ENCODE measurements at places on chromosomes 4 and X.

GRCh38 chrX:14015294-14015693 is 14.4 kb downstream of the GEMIN8 start:
- no peak for DNase-seq

DNA sequence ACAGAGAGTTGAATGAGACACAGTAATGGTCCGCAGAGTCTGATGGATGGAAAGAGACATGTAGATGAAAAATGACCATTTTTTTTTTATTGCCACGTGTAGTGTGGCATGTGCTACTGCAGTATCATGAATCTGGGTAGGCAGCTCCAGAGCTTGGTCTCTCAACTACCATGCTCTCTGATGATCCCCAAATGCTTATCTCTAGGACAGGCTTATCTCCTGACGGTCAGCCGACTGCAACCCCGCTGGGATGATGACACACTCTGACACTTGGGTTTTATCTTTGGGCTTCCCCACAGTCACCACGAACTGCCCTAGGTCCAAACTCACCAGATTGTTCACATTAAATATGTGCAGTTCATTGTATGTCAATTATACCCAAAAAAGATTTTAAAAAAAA is 239.7 kb downstream of the QDPR start:
- no peak for DNase-seq

- no peak for DNase-seq
These were observed 191.3 kb downstream of the SMIM20 start for GRCh38 chr4:26105337-26105736.

DNA sequence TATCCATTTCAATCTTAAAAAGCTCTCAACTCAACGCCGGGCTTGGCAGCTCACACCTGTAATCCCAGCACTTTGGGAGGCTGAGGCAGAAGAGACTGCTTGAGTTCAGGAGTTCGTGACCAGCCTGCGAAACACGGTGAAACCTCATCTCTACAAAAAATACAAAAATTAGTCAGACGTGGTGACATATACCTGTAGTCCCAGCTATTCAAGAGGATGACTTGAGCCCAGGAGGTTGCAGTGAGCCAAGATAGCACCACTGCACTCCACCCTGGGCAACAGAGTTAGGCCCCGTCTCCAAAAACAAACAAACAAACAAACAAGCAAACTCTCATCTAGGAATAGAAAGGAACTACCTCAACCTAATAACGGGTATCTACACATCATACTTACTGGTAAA is 50.8 kb downstream of the PTPN13 start:
- DNase-seq: no peak

GRCh38 chr4:57689693-57690205 is 579.6 kb upstream of the IGFBP7 start:
- DNase-seq: no peak

- DNase-seq: no peak
These were observed 12.1 kb downstream of the CXCL8 start for GRCh38 chr4:73752424-73752823.

DNA sequence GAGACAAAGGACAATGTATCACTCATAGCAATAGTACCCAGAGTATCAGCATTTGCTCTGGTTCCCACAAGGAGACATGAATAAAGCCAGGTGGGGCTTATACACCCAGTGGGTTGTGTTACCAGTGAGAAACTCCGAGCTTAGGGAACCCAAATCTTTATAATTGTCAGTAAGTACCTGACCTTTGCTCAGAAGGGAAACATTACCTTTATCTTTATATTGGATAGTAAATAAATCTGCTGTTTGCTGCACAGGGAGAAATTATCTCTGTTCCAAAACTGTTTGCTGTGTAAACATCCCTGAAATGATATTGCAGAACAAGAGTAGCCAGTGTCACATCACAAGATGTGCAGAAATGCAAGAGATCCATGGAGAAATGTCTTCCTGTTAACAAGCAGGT is 12.1 kb upstream of the SLAIN2 start:
- no peak for DNase-seq

DNA sequence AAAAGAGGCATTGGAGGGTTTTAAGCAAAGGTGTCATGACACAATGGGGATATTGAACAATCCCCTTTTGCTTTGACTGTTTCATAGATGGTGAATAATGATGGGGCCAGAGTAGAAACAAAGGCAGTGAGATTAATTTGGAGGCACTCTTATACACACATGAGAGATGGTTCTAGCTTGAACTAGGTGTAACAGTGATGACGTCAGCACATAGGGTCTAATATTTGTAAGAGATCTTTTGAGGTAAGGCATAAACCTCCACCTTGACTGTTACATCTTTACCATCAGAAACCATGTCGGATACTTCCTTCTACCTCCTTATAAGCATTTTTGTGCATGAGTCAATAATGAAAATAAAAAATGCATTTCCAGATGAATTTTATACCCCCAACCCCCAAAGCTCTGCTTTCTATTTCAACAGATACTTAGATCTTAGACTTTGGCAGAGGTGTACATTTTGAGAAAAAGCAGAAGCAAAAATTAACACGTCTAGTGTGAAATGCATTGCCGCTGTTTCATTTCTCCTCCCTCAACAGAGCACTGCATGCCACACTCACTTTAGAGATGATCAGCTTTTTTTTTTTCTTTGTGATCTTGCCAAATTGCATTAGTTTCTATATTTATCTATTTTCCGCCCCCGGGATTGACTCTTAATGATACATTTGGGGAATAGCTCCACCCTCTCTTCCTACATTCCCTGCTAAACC is 87.2 kb downstream of the HS3ST1 start:
- no peak for DNase-seq

DNA sequence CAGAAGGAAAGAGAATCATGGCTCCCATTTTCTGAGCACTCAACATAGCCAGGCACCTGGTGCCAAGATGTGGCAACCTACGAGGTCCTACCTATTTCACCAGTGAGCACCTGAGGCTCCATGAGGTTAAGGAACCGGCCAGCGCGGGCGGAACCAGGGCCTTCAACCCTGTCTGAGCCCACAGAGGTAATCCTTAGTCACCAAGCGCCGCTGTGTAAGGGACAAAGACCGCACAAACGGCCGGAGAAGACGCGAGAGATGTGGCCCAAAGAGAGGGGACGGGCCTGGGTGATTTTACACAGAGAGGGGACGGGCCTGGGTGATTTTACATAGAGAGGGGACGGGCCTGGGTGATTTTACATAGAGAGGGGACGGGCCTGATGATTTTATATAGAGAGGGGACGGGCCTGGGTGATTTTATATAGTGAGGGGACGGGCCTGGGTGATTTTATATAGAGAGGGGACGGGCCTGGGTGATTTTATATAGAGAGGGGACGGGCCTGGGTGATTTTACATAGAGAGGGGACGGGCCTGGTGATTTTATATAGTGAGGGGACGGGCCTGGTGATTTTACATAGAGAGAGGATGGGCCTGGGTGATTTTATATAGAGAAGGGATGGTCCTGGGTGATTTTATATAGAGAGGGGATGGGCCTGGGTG is 114.2 kb downstream of the SMIM20 start:
- DNase-seq: no peak

DNA sequence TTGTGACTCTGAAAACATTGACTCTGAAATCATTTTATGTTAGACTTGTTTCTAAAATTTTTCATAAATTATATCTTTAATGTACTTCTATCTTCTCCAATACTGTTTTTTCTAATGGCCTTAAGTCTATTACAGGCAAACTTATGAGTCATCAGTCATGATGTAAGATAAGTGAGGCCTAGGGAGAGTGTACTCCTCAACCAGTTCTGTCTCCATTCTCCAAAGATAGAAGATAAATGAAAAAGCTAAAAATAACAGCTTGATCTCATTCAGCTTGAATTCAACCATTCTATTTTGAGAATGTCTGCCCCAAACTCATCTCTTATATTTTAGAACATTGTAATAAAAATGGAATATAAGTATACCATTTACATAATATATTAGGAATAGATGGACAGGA is 34.5 kb downstream of the STBD1 start:
- no peak for DNase-seq

DNA sequence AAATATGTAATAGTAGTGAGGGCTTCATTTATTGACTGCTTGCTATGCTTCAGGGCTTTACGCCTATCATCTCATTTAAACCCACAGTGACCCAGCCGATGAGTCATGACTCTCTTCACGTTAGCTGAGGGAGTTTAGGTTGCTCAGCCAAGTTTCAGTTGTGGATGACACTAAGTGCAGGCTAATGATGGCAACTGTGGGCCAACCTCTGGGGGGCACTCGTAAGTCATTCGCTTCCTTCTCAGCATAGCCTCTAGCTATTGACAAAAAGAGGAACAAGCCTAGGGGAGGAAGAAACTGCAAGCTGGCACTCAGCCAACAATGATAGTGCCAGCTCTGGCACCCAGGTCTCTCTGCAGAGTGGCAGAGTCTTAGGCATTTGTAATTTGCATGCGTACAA is 325.0 kb downstream of the ARHGAP10 start:
- peak; percentile 9 for DNase-seq

DNA sequence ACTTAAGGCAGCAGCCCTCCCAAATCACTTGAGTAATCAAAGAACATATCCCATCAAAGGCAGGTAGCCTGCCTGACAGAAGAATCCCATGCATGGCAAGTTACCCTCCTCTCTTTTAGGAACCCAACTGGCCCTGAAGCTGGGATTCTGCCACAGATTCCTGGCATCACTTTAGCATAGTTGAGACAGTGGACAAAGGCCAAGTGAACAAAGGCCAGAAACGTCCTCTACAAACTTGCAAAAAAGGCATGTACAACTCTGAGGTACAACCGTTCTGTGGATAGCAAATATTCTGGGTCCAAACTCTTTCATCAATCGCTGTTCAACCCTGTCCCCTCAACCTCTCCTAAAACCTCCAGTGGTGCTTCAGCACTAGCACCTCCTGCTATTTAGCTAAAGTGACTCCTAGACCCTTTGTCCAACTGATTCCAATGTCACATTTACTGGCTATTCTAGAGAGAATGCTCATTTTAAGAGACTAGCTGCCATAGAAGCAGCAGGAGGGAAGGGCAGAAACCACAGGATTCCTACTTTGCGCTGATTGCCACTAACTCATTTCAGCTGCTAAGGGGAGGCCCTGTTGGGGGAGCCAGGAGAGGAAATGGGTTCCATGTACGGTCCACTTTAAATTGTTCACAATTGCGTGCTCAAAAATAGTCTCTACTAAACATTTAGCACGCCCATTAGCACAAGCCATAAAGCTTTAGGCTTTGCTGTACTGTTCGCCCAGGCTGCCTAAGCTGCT is 105.9 kb downstream of the SHROOM4 start:
- DNase-seq: no peak

DNA sequence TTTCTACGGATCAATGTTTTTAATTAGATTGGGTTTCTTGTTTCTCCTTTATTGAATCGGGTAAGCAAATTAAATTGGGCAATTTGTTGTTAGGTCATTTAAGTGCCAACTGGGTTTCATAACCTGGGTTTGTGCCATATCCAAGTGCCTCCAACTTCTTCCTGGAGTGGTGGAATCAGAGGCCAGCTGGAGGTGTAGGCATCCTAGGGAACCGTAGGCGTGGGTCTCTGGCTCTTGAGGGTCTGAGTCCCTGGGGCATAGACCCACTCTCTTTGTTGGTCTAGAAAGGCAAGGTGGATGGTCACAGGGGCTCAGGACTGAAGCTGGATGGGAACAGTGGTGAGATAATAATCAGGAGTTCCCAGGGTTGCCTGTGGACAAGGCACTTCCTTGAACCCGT is 18.3 kb downstream of the CNGA2 start:
- DNase-seq: no peak

DNA sequence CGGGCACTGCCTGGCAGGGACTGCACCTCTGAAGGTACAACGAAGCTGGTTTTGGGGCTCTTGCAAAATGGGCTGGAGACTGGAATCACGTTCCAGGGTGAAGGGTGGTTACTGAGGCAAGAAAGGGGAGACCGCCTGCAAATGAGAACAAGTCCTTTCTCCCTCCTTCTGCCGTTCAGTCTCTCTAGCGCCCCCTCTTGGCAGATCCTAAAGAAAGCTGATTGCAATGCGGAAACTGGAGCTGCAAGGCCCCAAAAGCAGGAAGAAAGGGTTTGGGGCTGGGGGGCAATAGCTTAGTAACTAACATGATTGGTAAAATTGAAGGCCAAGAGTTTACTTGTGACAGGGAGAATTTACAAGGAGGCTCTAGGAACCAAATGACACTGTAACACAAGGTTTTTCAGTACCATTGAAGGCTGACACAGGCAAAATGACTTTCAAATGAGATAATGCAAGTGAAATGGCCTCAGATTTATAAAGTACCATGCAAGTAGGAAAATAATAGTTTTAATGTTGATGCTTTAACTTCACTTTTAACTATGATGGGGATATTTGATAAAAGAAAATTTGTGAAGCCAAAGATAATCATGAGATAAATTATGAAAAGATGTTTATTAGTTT is 222.7 kb upstream of the HAND2 start:
- no peak for DNase-seq

DNA sequence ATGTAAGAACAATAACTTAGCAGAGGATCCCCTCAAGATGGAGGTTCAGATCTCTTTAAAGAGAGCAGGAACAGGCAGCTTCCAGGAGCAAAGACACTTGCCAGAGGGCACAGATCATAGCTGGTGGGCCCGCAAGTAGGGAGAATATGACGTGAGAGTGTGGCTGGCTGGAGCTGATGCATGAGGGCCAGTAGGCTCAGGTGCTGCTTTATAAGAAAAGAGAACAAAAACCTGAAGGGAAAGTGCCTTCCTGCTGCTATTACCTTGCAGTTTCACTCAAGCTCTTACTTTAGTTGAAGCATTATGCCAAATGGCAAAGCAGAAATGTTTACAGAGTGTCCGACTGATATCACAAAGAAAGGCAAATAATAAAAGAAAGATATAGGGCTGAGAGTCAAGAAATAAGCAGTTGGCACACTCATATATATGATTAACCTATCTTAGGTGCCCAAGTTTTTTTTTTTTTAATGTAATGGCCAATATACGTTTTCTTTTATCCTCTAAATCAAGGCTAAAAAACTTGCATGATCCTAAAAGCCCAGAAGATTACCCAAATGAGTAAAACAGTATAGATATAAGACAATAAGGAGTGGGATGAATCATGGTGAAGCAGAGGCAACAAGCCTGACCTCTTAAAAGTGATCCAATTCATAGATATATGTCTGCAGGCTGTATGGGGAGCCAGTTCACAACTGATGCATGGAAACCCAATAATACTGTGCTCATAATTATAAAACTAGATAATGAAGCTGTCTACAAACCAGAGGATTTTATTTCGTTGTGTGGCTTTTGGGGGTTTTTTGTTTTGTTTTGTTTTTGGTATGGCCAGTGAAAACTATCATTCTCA is 12.6 kb downstream of the NR0B1 start:
- DNase-seq: no peak

DNA sequence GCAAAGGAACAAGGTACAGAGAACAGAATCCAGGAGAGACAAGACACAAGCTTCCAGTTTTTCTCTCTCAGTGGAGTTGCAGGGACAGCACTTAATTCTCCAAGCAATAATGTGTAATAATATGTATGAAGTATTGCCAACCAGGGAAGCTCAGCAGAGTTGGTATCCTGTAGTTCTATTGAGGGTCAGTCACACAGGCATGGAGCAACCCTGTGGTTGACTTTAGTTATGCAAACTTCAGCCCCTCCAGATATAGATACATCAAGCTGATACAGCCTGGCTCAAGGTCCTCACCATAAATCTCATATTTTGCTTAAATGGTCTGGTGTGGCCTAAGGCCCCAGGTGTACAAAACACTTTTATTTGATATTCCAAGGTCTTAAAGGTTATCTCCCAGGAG is 248.6 kb upstream of the EPHA5 start:
- DNase-seq: no peak
